Pulmonary artery endothelial cell (primary cell): ENCODE measurements at places on chromosomes 1 and 21. TPM values are rescaled to one million over a fixed set of nuclear protein-coding genes. Genes with fewer than 3 reads are reported as not detected.

- no peak for DNase-seq
Measured at GRCh38 chr21:45588086-45588825, 46.0 kb upstream of the SLC19A1 start.

DNA sequence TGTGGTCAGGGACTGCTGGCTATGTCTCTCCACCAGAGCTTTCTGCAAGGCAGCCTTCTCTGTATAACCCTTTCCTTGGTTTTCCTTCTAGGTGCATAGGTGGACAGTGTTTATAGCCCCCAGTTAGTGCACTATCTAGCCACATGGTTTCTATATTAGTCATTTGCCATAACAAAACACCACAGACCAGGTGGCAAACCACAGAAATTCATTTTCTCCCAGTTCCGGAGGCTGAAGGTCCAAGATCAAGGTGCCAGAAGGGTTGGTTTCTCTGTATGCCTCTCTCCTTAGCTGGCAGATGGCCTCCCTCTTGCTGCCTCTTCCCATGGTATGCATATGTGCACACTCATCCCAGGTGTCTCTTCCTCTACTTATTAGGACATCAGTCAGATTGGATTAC lies 106.4 kb downstream of the KAZN start:
- DNase-seq, result no peak

Gene DISC1
- total RNA-seq, result 10.1 and 10.9 TPM in 2 replicates

Gene ZNF644
- 47.5 and 48.3 TPM in 2 replicates for total RNA-seq

DNA sequence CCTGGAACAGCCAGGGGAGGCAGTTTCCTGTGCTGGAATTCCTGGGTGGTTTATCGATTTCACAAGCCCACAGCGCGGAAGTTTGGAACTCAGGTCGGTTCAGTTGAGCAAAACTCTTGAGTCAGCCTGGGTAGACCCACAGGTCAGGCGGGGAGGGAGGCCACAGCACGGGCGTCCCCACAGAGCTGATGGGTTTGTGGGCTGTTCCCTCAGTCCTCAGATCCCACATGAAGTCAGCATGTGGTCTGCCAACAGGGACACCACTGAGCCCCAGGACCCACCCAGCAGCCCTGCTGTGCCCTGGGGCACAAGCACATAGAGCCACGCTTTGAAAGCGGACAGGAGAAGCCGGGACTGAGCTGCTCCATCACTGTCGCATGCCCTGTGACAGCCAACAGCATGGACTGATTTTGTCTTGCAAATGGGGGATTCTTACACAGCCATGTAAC lies 17.4 kb downstream of the BMP8A start:
- no peak for DNase-seq

DNA sequence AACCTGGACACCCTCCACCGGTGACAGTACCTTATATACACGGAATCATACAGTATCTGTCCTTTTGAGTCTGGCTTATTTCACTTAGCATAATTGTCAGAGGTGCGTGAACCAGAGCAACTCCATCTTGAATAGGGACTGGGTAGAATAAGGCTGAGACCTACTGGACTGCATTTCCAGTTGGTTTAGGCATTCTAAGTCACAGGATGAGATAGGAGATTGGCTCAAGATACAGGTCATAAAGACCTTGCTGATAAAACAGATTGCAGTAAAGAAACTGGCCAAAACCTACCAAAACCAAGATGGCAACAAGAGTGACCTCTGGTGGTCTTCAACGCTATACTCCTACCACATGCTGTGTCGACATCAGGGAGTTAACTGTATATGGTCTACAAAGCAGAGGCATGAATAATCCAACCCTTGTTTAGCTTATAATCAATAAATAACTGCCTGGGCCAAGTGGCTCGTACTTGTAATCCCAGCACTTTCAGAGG lies 1.4 kb upstream of the FDPS start:
- DNase-seq, result no peak

DNA sequence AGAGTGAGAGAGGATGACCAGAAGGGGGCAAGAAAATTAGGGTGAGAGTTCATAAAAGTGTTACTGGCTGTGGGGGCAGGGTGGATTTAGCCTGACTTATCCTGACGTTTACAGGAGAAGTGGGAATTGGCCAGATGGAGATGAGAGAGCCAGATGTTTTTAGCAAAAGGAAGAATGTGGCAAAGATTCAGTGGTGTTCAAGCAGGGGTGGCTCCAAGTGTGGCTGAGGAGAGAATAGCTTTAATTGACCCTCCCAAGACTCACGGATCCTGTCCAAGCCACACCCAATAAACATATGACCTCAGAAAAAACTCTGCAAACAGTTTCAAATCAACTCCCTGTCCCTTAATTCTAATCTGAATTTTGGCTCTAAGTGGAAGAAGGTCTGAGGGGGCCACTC lies 35.2 kb upstream of the EDEM3 start:
- DNase-seq, result no peak

- no peak for DNase-seq
Measured at GRCh38 chr1:201842472-201843027, 13.6 kb downstream of the IPO9 start.

- DNase-seq, result no peak
Measured at GRCh38 chr1:200479816-200480215, 70.0 kb upstream of the ZNF281 start.

Gene THBS3
- total RNA-seq, result 12.8 and 17.1 TPM in 2 replicates

Gene RIPPLY3
- not detected in 2 replicates for total RNA-seq

Gene ESPN
- total RNA-seq, result 0.79 and 0.81 TPM in 2 replicates

Gene TRAF5
- total RNA-seq, result 14.4 and 14.8 TPM in 2 replicates

Gene LCE1F
- not detected in 2 replicates for total RNA-seq

DNA sequence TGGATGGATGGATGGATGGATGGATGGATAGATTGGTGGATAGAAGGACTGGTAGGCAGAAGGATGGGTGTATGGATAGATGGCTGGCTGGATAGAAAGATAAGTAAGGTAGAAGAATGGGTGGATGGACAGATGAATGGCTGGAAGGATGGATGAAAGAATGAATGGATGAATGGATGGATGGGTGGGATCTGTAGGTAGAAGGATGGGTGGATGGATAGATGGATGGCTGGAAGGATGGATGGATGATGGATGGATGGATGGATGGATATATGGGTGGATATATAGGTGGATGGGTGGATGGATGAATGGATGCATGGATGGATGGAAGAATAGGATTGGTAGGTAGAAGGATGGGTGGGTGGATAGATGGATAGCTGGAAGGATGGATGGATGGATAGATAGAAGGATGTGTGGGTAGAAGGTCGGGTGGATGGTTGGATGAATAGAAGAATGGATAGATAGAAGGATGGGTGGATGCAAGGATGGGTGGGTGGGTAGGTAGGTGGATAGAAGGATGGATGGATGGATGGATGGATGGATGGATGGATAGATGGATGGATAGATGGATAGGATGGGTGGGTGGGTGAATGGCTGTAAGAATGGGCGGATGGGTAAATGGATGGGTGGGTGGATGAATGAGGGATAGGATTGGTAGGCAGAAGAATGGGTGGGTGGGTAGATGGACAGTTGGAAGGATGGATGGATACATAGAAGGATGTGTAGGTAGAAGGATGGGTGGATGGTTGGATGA lies 7.5 kb downstream of the MASP2 start:
- DNase-seq, result no peak

DNA sequence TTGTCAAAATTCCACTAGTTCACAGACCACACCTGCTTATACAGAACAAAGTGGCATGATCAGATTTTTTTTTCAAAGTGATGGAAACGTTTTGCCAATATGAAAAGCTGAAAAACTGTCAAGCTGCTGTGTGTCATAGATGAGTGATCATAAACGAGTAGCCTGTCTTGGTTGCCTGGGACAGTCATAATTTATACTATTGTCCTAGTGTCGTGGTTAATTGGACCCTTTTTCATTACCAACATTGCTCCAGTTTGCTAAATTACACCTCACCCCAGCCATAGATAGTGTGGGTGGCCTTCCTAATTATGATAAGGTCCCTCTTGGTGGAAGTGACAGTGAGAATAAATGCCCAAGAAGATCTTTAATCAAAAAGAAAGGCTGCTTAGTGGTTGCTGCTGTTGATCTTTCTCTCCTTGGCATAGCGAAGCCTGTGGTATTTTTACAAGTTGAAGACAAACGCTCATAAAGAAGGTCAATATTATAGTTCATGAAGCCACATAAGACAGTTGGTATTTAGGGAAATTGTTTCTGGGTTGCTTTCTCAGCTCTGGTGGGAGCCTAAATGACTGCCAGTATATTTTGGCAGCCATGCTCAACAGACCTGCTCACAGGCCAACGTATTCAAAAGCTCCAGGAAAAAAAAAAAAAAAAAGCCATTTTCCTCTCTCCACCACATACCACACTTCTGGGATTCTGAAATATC lies 478.1 kb downstream of the PLA2G4A start:
- DNase-seq, result no peak

DNA sequence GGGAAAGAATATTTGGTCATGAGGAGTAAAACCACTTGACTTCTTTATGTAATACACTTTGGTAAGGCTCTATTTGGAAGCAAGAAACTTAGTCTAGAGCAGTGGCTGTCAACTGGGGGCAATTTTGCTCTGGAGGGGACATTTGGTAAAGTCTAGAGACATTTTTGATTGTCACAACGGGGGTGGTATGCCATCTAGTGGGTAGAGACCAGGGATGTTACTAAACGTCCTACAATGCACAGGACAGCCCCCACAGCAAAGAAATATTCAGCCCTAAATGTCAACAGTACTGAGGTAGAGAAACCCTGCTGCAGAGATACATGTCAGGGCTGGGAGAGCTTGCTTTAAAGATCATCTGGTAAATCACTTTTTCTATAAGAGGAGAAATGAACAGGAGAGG lies 13.5 kb downstream of the FUCA1 start:
- DNase-seq, result no peak

DNA sequence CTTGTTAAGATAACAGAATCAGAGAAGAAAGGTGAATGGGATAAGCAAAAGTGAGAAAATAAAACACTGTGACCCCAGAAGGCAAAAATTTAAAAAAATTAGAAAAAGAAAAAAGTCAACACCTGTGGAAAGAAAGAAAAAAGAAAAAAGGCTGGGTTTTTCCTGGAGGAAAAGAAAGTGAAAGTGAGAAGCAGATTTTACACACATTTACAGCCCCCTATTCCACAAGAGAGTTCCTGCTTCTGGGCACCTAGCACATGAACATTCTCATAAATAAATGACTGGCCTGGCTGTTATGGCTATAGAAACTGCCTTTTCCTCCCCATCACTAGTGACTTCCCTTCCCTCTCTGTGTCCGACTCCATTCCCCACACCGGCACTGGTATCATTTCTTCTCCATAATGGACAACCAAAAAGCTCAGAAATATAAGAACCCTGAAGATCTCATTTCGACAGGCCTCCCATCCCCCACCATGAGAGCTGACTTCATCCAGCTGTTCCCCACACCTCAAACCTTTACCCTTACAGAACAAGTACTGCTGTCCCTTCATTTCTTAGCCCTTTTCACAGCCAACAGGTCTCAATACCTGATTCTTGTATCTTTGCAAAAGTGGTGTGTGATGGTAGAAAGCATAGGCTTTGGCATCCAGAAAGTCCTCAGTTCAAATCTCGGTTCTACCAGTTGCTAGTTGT lies 12.6 kb downstream of the MTF1 start:
- no peak for DNase-seq

- no peak for DNase-seq
Measured at GRCh38 chr1:228083871-228084278, 1.4 kb downstream of the ARF1 start.

Gene HAO2
- total RNA-seq, result not detected in 2 replicates

DNA sequence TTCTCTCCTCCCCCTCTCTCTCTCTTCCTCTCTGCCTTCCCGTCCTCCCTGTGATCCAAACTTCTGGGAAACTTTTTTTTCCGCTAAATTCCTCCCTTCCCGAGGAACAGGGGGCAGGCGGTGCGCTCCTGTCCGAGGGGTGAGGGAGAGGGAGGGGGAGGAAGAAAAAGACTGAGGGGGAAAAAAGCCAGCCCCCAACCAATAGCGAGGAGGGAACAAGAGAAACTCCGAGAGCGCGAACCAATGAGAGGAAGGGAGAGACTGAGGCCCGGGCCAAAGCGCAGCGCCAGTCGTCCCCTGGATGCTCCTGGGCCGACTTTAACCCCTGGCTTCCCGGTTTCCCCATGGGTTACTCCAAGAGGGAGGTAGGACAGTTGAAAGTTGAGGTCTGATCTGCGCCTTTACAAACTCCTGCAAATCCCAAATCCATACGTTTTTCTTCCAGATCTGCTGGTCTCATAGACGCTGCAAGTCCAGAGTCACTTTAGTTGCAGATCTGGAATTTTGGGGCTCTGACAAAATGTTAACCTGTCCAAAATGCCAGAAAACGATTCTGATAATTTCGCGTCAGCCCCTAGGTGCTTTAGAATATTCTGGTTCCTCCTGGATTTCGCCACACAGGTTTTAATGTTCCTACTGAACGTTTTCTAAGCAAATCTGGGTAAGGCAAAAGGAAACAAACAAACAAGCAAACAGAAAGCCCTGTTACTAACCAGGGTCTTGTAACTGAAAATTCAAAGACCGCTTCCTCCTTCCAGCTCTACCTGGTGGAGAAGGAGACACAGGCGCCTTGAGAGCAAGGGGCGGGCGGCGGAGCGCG lies at the start of gene TBX15:
TBX15 (minus strand) TSS at position 158 of the 820 bp plus-strand sequence. CDS start 548 bp downstream, outside the sequence.
- no peak for DNase-seq

GRCh38 chr1:113253187-113253586 lies 137.1 kb upstream of the MAGI3 start:
- DNase-seq, result no peak

Gene USH2A
- total RNA-seq, result not detected in 2 replicates

DNA sequence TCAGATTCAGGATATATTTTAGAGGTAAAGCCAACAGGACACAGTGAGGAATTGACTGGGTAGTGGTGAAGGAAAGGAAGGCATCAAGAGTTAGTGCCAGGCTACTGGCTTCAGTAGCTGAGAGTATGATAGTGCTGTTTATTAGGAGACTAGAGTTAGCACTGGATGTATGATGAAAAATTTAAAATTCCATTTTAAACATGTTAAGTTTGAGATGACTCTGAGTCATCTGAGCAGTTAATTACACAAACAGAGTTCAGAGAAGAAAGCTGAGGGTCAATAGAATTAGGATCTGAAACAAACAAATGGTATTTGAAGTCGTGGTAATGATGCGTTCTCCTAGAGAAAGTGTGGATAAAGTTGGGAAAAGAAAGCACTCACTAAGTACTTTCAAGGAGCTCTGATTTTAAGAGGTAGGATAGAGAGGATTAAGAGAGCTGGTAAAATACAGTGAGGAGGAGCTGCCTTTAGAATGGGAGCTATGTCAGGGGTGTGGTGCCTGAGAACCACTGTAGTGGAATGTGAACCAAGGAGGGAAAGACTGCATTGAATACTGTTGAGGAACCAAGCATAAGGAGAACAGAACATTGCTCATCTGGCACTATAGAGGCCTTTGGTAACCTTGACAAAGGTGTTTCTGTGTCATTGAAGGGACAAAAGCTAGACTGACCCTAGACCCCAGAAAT lies 21.7 kb upstream of the SHCBP1L start:
- no peak for DNase-seq

- DNase-seq, result no peak
Measured at GRCh38 chr1:22119626-22120468, 23.1 kb downstream of the WNT4 start.

GRCh38 chr1:67165468-67166041 lies 699 bp upstream of the IL23R start:
- DNase-seq, result no peak

Gene HMGCL
- 33.8 and 35.7 TPM in 2 replicates for total RNA-seq
